ENCODE measurements at places on chromosomes 4 and X.

GRCh38 chr4:15420642-15421041 lies 7.2 kb upstream of the C1QTNF7 start:
- DNase-seq: no peak

- DNase-seq: no peak
Measured at GRCh38 chrX:44483965-44484606, 58.6 kb downstream of the FUNDC1 start.

DNA sequence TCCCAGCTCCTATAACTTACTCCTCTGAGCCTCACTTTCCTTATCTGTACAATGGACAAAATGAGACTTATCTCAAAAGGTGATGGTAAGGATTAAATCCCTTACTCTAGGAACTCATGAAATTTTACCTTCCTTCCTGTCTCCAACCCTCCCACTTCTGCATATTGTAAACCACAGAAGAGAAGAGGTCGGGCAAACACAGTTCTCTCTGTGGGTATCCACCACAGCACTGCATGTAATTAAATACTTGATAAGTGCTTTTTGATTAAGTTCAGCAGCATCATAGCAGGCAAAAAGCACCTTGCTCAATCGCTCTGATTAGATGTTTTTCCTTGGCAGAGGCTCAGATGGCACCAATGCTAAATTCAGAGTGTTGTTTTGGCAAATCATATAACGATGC lies 17.3 kb upstream of the TMEM192 start:
- DNase-seq: no peak

- no peak for DNase-seq
Measured at GRCh38 chrX:26783512-26784225, 567.7 kb downstream of the MAGEB5 start.

DNA sequence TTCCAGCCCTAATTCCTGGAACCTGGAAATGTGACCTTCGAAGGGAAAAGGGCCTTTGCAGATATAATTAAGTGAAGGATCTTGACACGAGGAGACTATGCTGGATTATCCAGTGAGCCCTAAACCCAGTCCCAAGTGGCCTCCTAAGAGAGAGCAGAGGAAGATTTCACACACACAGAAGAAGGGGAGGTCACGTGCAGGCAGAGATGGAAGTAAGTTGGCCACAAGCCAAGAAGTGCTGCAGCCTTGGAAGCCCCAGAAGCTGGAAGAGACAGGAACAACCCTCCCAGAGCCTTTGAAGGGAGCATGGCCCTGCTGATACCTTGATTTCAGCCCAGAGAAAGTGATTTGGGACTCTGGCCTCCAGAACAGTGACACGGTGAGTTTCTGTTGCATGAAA lies 51.9 kb downstream of the EVC2 start:
- DNase-seq: no peak

DNA sequence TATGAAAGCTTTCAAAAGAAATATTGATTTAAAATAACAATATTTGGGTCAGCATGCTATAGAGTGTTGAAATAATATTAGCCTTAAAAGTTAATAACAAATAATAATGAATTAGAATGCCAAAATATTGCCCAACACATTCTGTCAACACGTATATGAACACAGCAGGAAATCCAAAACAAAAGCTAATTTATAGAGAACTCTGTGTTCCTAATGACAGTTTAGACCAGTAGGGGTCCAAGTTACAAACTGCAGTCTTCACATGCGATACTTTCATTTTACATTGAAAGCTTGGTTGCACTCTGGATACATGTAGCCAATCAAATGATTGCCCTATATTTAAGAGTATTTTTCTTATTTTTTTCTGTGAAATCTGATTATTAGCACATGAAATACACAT lies 274.4 kb downstream of the DCTD start:
- no peak for DNase-seq

DNA sequence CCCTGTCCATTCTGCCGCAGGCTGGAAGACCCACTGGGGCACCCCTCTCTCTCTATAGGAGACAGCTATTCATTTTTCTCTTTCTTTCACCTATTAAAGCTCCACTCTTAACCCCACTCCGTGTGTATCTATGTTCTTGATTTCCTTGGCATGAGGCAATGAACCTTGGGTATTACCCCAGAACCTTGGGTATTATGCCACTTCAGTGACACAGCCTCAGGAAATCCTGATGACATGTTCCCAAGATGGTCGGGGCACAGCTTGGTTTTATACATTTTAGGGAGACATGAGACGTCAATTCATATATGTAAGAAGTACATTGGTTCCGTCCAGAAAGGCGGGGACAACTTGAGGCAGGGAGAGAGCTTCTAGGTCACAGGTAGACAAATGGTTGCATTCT lies 13.4 kb downstream of the HTT-AS start:
- no peak for DNase-seq

GRCh38 chrX:69616457-69617203 lies 717 bp downstream of the EDA start:
- DNase-seq: no peak

DNA sequence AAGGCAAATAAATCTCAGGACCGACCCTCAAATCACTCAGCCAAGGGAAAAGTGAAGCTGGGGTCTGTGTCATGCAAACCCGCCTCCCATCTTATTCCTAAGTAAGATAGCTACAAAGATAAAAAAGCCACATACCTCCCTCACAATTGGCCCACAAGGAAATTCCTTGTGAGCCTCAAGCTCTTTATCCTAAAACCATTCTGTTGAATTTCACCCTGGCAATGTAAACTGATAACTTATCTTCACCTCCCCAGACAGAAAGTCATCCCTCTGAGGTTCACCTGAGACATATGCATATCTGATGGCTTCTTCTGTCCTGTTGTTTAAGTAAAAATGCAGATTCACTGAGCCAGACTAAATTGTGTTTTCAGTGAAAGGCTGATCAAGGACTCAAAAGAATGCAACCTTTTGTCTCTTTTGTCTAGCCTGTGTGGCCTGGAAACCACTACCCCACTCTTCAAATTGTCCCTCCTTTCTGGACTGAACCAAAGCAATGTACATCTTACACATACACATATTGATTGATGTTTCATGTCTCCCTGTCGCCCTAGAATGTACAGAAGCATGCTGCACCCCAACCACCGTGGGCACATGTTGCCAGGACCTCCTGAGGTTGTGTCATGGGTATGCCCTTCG lies 91.3 kb downstream of the MFAP3L start:
- DNase-seq: no peak

GRCh38 chr4:185896817-185897488 lies 85.0 kb upstream of the SORBS2 start:
- no peak for DNase-seq

GRCh38 chr4:25970226-25970675 lies 56.2 kb downstream of the SMIM20 start:
- DNase-seq: no peak

- no peak for DNase-seq
Measured at GRCh38 chrX:21764008-21764407, 6.1 kb upstream of the SMPX start.

- no peak for DNase-seq
Measured at GRCh38 chr4:73417973-73418372, 13.9 kb downstream of the ALB start.

DNA sequence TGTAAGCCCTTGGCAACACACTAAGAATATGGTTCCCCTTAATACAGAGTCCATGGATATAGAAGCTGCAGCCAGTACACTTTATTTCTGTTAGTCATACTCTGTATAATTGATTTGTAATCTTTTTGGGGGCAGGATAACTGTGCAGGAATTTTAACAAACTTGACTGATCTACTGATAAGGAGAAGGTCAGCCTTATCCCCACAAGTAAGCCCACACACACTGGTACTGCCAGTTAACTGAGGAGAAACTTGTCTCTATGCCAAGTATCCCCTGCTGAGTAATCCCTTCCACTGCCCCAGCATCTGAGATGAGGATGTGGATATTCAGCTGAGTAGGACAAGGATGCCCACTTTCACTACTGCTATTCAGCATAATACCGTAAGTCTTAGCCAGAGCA lies 154.9 kb upstream of the CXXC4 start:
- DNase-seq: no peak

- DNase-seq: no peak
Measured at GRCh38 chrX:8084006-8084405, 87.1 kb downstream of the VCX2 start.

- no peak for DNase-seq
Measured at GRCh38 chrX:144612076-144612475, 635.2 kb upstream of the SPANXN1 start.

- no peak for DNase-seq
Measured at GRCh38 chr4:26701786-26702227, 117.9 kb downstream of the TBC1D19 start.

DNA sequence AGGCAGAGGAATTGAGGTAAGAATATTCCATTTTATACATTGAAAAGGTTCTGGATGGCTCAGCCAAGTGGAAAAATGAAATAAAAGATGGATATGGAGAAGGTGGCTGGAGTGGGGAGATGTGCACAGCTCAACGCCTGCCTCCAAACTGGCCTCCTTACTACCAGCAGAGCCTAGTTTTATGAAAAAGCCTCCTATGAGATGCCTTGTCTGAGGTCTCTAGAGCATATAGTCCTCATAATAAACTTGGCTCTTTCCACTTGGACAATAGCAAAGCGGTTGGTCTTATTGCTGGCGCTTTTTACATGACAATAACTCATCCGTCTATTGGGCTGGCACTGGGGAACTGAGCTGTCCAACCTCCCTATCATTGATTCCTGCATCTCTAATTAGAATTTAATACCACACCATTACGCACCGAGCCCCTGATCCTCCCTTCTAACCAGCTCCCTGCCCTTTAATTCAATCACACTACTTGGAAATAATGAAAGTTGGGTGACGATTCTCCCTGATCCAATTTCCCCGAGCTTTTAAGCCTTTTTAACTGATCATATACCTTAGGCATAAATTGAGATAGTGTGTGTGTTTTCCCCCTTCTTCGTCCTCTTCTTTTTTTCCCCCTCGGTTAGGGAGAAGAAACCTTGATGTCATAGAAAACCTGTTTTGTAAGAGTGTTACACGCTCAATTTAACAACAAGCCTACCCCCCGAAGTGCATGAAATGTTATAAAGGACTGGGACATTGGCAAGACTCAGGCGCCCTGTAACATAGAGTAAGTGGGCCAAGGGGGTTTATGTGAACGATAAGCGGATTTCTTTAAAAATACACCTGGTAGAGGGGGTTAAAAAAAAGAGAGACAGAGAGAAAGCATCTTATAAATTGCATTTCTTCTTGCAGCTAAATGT lies at the start of gene PHOX2B:
PHOX2B (minus strand) TSS at position 155 of the 905 bp plus-strand sequence; CDS start at position 40, 115 bp downstream.
- no peak for DNase-seq

DNA sequence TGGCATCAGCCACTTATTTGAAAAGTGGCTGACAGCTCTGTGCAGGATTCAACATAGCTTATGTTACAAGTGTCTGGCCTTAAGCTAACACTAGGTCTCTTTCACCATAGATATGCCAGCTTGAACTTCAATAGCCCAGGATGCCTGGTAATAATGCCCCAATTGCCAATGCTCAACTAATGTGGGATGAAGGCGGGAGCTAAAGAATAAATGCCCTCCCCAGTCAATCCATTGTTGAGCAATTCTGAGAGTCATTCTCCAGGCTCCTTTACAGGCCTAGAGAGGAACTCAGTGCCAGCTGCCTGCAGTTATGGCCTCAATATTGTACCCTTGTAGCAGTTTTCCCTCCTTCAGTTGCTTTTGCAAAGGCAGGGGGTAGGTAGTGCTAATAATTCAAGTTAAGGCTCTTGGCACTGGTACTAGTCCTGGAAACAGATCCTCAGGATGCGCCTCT lies 460.2 kb downstream of the GABRG1 start:
- no peak for DNase-seq

DNA sequence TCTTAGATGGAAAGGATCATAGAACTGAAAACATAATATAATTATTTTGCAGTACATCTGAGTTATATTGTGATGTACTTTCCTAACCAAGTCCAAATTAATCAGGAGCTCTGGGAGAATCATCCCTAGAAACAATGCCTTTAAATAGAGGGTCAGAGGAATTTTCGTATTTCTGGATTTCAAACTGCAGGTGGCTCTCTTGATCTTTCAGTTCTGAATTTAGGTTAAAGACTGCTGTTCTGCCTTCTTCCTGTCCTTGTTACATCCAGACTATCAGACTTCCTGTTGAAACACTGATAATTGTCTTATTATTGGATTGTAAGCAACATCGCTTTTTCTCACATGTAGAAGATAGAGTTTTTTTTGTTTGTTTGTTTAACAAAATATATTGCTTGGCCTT lies 142.7 kb downstream of the RPA4 start:
- no peak for DNase-seq

DNA sequence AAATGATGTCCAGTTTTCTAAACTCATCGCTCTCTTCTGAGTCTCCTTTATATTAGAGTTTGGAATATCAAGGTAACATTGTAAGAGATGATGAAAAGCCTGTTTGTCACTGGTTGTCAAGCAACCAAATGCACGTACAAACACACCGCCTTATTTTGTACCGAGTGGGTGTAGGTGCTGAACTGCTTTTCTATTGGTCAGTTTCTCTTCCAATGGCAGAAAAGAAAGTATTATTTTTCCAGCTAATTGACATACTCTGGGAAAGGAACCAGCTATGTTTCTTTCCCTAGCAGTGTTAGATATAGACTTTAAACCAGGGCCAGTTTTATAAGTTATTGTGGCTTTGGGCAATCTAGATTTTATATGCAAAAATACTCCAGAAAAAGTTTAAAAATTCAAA lies 6.6 kb upstream of the PPM1K start:
- DNase-seq: no peak

Data from stimulated activated CD8-positive, alpha-beta memory T cell treated with anti-CD3 and anti-CD28 coated beads, Interleukin-4, amount 100 ng/mL, for 1 hour (primary cell).